Caki2 (cell line): ENCODE measurements at places on chromosomes 11 and 22. TPM values are rescaled to one million over a fixed set of nuclear protein-coding genes. Genes with fewer than 3 reads are reported as not detected.

GRCh38 chr11:2691355-2691761 is 8.4 kb downstream of the KCNQ1OT1 start:
- DNase-seq, result no peak

- no peak for DNase-seq
Measured at GRCh38 chr11:67519726-67520125, 3.5 kb downstream of the CABP2 start.

DNA sequence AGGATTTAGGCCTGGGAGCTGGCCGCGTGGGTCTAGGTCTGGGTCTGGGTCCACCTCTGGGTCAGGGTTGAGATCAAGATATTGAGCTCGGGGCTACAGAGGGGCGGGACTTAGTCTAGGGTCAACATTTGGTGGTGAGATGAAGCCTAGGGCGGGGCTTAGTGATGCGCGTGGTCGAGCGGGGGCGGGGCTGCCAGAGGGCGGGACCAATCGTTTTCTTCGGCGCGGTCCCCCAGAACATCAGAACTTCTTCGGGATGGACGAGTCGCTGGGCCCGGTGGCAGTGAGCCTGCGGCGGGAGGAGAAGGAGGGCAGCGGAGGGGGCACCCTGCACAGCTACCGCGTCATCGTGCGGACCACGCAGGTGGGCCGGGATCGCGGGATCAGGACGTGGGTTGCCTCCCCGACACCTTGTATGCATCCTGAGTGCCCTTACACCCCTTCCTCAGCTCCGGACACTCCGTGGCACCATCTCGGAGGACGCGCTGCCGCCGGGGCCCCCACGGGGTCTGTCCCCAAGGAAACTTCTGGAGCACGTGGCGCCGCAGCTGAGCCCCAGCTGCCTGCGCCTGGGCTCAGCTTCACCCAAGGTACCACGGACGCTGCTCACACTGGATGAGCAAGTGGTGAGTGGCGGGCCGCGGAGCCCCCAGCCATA is 4.2 kb downstream of the SIPA1 start:
- no peak for DNase-seq

GRCh38 chr22:39281126-39281525 is 36.3 kb upstream of the PDGFB start:
- DNase-seq, result peak; percentile 51

DNA sequence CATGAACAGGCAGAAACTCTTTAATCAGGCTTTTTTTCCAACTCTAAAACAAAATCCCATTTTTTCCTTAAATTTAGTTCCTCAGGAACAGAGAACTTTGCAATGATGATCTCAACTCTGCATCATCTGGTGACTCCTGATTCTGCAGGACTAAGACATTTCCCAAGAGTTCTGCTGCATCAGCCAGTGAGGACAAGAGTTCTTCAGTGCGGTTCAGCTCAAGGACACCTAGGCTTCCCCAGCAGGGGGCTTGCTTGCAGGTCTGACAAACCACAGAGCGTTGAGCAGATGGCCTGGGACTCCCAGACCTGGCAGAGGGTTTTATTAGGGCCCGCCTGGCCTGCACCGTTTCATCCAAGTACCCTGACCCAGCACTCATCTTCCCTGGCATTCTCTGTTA is 6.4 kb downstream of the CDCA5 start:
- DNase-seq, result no peak

GRCh38 chr11:81345609-81346008 is 1388.1 kb downstream of the FAM181B start:
- no peak for DNase-seq

DNA sequence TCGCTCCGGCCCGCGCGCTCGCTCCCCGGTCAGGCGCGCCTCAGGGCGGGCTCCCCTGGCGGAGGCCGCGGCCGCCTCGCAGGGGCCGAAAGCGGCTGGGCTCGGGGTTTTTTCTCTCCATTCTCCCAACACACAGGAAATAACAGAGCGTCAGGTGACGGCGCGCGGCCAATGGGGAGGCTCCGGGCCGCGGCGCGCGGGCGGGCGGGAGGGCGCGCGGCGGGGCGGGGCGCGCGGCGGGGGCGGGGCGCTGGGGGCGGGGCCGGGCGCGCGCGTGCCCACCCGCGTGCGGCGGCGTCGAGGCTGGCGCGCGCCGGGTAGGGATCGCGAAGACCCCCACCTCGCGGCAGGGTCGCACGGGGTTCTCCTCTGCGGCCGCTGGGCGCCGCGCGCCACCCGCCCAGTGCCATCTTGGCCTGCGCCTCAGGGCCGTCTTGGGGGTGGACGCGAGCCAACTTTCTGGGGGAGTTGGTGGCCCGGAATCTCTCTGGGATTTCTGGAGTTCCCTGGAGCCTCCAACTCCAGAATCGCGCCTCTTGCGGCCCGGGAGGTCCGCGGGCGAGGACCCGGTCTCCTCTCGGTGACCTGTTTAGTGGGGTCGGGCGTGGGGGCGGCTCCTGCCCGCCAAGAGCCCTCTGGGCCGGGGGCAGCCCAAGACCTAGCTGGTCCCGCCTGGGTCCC is at the start of gene TCF20:
TCF20 (minus strand) TSS at position 144 of the 681 bp plus-strand sequence. CDS start 55,348 bp downstream, outside the sequence.
- DNase-seq, result peak; percentile 66

DNA sequence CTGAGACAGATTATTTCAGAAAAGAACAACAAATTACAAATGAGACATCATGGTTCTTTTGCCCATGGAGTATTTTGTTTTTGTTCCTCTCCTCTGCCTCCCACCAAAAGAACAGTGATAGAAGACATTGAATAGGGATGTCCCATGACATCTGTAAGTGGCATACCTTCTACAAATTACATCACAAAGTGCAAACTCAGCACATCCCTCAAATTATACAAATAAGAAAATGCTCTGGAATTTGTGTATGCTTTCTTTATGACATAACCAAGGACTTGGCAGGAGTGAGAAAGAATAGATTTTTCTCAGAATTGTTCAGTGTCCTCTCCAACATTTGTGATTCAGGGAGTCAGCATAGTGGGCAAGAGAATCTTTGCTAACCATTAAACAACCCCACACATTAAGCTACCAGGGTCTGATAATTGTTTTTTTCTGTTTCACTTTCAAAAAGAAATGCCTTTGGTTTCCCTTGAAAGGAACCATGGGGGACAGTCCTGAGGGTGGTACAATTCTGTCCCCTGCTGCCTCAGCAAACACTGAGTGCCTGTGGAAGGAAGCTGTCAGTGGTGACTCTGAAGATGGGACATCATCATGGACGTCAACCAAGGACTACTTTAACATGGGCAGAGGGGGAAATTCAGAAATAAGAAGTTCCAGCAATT is 430.3 kb downstream of the AASDHPPT start:
- no peak for DNase-seq

DNA sequence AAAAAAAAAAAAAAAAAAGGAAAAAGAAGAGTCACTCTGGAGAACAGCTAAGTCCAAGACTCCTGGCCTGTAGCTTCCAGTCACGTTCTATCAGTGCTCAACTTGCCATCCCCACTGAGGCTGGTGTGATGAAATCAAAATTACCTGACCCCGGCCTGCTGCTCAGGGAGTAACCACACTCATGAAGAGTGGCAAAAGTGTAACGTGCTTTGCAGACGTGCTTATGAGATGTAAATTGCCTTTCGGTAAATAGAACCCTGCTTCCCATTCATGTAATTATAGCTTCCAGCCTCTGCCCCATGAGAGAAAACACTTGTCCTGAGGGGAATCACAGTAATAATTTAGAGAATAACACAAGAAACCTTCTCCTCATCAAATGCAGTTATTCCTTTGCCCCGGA is 28.2 kb upstream of the CHKA start:
- no peak for DNase-seq

The C11orf21 gene
- total RNA-seq, result 0.68 TPM in 1 of 2 replicates, not detected in the other

The SULT4A1 gene
- not detected in 2 replicates for total RNA-seq

The TNNT3 gene
- not detected in 2 replicates for total RNA-seq

The SLC6A5 gene
- total RNA-seq, result not detected in 2 replicates
